Skin of body (tissue), 3 donors: ENCODE measurements at places on chromosomes 1 and 21. TPM values are rescaled to one million over a fixed set of nuclear protein-coding genes. Genes with fewer than 3 reads are reported as not detected.

GRCh38 chr1:185929776-185930175, 195.6 kb downstream of the HMCN1 start:
- no peak for DNase-seq

- no peak for DNase-seq
These were observed 554.8 kb downstream of the NUF2 start for GRCh38 chr1:163876546-163876945.

The PRKAA2 gene
- 10.6 TPM for total RNA-seq

The TRNP1 gene
- 4.0 TPM for total RNA-seq

- DNase-seq = no peak
These were observed 76.5 kb downstream of the VWA5B1 start for GRCh38 chr1:20367116-20367585.

The DNALI1 gene
- total RNA-seq = 1.1 TPM

- DNase-seq = no peak
These were observed 71.0 kb downstream of the PRKCZ start for GRCh38 chr1:2121101-2121691.

- DNase-seq = no peak
These were observed 20.4 kb downstream of the PBX1 start for GRCh38 chr1:164579381-164579780.

DNA sequence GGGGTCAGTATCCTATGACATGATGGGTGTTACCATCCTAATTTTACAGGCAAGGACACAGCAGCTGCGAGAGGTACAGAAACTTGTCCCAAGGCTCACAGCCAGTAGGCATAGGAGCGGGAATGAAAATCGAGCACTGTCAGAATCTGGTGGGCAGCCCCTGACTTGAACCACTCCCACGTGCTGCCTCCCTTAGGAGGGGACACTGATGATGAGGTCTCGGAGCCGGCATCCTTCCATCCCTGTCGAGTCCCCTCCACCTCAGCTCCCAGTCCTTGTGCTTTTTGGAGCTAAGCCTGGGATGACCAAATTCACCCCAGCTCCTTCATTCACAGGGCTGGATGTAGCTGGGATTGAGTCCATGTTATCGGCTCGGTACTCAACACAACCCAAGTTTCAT, 49.0 kb downstream of the B3GALT5 start:
- DNase-seq = no peak

The DPT gene
- 191 TPM for total RNA-seq

DNA sequence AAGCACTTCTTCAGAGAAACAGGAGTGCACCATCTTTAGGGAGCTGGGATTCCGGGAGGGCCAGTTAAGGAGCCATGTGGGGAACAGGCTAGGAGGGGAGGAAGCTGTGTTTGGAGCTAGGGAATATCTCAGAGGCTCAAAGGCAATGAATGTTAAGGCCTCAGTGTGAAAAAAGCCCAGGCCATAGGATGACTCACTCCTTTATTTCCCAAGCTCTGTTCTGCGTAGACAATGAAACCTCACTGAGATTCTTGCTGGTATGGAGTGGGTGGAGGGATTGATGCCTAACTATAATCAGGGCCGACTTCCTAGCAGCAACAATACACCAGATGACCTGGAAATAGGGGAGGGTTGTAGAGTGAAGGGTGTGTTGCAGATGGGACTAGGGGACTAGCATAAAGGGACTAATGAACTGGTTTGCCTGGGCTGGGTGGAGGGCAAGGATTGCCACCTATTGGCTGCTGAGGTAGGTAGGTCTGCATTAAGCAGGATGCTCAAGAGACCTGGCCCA, 2.1 kb downstream of the GNAT2 start:
- no peak for DNase-seq

- DNase-seq = no peak
These were observed 35.2 kb upstream of the LRP8 start for GRCh38 chr1:53362851-53363642.

The KRTAP13-2 gene
- total RNA-seq = 2.9 TPM

- DNase-seq = no peak
These were observed 1.9 kb downstream of the ZBTB7B start for GRCh38 chr1:155004352-155005075.

The CACYBP gene
- total RNA-seq = 169 TPM

DNA sequence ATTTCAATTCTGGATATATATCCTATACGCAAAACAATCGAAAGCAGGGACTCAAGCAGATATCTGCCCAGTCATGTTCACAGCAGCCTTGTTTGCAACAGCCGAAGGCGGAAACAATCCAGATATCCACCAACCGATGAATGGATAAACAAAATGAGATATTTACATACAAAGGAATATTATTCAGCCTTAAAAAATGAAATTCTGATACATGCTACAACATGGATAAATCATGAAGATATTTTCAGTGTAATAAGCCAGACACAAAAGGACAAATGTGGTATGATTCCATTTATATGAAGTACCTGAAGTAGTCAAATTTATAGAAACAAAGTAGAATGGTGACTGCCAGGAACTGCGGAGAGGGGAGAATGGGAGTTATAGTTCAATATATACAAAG, 15.6 kb downstream of the GATAD2B start:
- DNase-seq = no peak
